ENCODE measurements at places on chromosomes 5 and 9.
A peak's percentile ranks its signal among the peaks of the same experiment; 100 is the strongest.

DNA sequence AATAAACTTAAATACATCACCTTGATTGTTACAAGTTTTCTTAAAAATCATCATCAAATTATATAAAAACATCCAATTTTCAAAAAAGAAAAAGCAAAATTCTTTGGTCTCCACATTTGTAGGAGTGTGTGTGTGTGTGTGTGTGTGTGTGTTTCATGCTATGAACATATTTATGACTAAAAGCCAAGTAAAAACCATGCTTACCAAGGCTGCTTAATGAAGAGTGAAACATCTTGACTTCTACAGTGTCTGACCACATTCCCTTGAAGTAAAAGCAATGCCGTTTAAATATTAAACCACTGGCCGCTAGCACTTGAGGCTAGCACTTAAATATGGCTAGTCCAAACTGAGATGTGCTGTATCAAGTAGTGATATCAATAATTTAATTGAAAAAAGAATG lies 549.1 kb upstream of the CCNG1 start:
- no peak for DNase-seq

DNA sequence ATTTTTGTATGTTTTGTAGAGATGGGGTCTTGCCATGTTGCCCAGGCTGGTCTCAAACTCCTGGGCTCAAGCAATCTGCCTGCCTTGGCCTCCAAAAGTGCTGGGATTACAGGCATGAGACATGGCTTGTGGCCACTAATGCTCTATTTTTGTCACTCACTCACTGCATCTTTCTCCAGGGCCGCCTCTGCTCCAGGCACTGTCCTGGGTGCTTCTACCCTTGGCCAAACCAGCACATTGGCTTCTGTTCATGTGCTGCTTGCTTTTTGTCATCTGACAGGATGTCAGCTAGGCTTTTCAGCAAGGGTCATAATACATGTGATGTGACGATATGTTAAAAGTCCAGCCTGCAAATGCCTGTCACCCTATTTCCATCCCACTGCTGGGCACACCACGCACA lies 3.2 kb downstream of the ODF2 start:
- DNase-seq = no peak

DNA sequence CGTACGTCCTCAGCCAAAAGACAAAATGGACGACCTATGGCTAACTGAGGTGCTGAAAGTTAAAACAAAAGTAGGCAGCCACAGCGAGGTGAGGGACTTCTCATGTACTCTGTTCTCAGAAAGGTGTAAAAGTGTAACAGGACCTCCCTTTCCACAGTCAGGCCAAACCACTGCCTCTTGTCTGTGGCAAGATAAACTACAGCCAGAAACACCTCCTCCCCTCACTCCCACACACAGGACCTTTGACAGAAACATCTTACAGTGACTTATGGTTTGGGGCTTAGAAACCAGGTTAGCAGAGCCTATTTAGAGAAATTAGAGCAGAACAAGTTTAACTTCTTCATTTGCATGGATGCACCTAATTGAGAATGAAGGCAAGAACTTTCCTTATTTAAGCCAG lies 499.1 kb upstream of the GRIN3A start:
- no peak for DNase-seq

- DNase-seq = no peak
These were observed 36.8 kb upstream of the STARD4 start for GRCh38 chr5:111548992-111549649.

- DNase-seq = peak; percentile 16
These were observed 5.5 kb downstream of the CSF1R start for GRCh38 chr5:150080696-150081435.

- peak; percentile 73 for DNase-seq
These were observed 24.5 kb downstream of the C9orf152 start for GRCh38 chr9:110183208-110184145.

DNA sequence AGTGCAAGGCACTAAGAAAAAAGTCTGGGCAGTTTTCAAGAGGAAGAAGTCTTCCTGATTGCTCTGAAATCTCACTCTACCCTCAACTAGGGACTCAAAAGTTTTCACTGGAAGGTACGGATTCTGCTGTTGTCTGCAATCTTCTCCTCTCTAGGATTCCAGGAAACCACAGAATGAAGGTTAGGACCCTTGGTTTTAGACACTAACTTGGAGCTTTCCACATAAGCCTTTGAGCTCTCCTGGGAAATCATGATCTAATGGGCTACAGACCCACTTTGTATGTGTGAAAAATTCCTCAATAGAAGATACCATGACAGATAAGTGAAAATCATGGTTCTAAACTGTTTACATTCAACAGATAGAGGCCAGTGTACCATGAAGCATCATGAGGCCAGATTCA lies 265.1 kb downstream of the PSAT1 start:
- no peak for DNase-seq

DNA sequence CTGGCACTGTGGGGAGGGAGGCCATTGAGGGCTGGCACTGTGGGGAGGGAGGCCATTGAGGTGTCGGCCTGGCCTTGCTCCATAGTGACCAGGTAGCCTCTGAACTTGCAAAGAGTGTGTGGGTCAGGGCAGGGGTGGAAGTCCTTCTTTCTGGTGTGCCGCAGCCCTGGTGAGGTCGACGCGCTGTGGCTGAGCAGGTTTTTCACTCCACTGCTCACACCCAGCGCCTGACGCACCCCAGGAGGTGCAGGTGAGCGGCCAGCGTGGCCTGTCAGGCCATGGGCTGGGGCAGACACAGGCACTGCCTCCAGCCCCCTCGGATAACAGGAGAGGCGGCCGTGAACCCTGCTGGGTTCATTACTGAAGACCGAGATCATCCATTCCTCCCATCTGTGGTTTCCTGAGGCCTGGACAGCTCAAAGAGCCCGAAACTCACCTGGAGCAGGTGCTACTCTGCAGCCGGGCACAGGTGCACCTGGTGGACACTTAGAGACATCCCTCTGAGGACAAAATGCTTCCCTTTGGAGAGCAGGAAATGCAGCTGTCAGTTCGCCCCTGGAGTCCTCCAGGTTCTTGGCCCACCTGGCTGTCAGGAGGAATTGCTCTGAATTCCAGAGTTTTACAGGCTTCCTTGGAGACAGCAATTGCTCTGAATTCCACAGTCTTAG lies 32.4 kb downstream of the LHX3 start:
- DNase-seq = no peak

- DNase-seq = peak; percentile 61
These were observed 3.4 kb downstream of the PCDHGC5 start for GRCh38 chr5:141492168-141492885.

DNA sequence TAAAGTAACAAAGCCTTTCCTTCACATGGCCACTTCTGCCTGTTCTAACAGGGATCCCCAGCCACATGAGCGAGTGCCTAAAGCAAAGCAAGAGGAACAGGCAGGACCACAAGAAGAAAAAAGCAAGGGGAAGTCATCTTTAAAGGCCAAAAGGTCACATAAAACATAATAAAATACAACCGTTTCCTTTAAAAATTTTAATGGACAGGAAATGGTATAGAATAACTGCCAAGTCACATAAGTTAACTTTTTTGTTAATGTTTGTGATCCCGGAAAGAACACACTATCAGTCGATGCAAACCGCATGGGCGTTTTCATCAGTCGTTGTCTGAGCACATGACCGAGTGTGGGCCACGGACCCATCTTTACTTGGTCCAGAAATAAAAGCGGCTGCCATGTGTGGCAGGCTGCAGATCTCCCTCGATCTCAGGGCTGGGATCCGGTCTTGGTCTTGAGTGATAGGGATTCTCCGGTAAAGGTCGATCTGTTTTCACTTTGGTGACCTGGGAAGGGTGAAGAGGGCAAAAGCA lies 15.6 kb downstream of the NDUFA8 start:
- DNase-seq = no peak

- no peak for DNase-seq
These were observed 691.2 kb downstream of the TLR4 start for GRCh38 chr9:118395415-118395814.

GRCh38 chr9:123470121-123470782 lies 114.3 kb downstream of the CRB2 start:
- DNase-seq = no peak

DNA sequence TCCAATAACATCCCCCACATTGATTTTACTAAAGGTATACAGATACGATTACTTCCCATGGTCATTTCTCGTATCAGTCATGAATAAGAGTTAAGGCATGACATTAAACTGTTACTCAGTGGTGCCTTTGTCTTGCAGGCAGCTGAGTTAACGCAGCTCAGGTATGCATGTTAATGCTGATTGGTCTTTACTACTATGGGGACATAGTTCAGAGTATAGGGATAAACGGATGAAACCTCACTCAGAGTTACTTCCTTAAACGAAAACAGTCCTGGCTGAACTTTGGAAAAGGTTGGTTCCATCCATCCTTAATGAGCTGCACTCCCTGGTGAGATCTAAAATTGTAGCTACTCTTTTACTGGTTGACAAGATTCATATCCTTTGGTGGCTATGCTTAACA lies 87.0 kb downstream of the ACTL7B start:
- no peak for DNase-seq

- no peak for DNase-seq
These were observed 416.9 kb downstream of the RAB3C start for GRCh38 chr5:58999804-59000203.

DNA sequence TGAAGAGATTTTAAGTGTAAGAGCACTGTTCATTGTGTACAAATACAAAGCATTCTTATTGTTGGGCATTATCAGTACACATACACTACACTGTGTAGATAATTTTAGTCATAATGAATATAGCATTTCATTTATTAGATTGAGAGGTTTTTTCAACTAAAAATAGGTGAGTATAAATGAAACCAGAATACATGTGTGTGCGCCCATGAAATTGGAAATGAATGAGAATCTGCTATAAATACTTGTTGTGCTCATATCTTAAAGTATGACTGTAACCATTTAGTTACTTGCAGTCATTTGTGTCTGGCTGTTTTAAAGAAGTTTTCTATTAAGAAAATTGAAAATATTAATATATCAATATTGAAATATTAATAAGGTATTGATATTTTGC lies 189.0 kb upstream of the MEF2C start:
- peak; percentile 20 for DNase-seq
